A549 treated with AZD2906 at 1 μM for 4 hours (cell line): ENCODE measurements at places on chromosomes 12 and 14. TPM values are rescaled to one million over a fixed set of nuclear protein-coding genes. Genes with fewer than 3 reads are reported as not detected.

Gene TAS2R42
- not detected in 5 replicates for total RNA-seq

Gene SYNDIG1L
- total RNA-seq: 0.03 TPM in 1 of 5 replicates, not detected in the others

Gene RITA1
- total RNA-seq: 23.1 to 32.2 TPM (median 31.5 TPM) in 5 replicates

Gene TDP1
- 11.3 to 16.1 TPM (median 13.1 TPM) in 5 replicates for total RNA-seq

Gene CYP46A1
- 0.09 to 0.20 TPM (median 0.17 TPM) in 5 replicates for total RNA-seq
